ENCODE measurements at places on chromosomes 5 and 9.

DNA sequence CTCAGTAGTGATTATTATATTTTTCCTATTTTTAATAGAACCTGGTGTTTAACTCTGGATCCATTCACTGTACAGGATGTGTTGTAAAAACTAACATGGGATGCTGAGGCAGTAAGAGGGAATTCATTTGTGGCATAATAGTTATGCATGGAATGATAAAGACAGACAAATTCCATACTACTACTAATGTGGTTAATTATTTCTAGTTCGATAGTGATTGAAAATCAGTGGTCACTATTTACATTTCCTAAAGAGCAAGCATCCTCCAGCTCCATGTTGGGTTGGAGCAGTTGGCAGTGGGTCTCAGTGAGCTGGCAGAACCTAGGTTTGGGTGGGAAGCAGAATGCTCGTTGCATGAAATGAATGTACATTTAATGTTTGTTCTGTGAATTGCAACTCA is 122.6 kb downstream of the SAXO1 start:
- H3K27me3 ChIP-seq, result peaks cover 8% of the 10 kb centered on the region
- H3K4me1 ChIP-seq, result no peaks in the 10 kb centered on the region
- H3K4me3 ChIP-seq, result no peak overlapping the region
- H3K36me3 ChIP-seq, result no peaks in the 10 kb centered on the region
- DNase-seq, result no peak

- no peaks in the 10 kb centered on the region for H3K4me1 ChIP-seq
- no peak overlapping the region for H3K27ac ChIP-seq
- DNase-seq, result no peak
- H3K36me3 ChIP-seq, result no peaks in the 10 kb centered on the region
- H3K4me3 ChIP-seq, result no peak overlapping the region
These were observed 128.7 kb downstream of the ENTREP1 start for GRCh38 chr9:69453746-69454145.

- H3K4me1 ChIP-seq, result no peaks in the 10 kb centered on the region
- H3K36me3 ChIP-seq, result no peaks in the 10 kb centered on the region
- DNase-seq, result no peak
- no peaks in the 10 kb centered on the region for H3K27me3 ChIP-seq
These were observed 609.2 kb downstream of the PSAT1 start for GRCh38 chr9:78905986-78906755.

GRCh38 chr9:112125951-112126388 is 49.1 kb downstream of the SUSD1 start:
- H3K4me1 ChIP-seq, result peaks cover 5% of the 10 kb centered on the region
- H3K27ac ChIP-seq, result no peak overlapping the region
- H3K4me3 ChIP-seq, result no peak overlapping the region
- no peak for DNase-seq
- H3K36me3 ChIP-seq, result peaks cover 22% of the 10 kb centered on the region

DNA sequence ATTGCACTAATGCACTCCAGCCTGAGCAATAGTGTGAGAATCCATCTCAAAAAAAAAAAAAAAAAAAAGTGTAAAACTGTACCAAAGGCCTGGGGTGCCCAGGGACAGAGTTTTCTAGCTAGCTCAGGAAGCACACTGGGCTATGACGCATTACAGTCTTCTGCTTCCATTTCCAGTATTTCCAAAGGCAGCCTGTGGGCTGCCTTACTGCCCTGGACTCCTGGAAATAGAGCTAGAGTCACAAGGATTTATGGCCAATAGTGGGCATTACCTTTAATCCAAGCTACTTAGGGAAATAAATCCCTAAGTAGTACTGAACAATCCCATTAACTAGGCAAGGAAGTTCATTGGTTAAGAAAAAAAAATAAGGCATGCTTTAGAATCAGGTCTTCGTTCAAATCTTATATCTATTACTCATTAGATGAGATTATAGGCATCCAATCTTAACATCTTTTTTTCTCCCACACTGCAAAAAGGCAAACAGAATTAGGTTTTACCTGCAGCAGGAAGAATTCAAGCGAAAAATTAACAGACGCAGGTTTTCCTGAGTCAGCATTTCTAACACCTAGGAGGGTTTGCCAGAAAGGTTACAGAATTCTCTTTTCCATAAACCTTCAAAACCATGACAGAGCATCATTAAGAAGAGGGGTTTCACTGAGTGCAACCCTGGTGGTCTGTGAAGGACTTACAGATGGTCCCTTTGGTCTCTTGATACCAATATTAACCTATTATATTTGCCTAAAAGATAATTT is 85.6 kb upstream of the CCDC112 start:
- no peak for DNase-seq
- H3K27ac ChIP-seq, result no peak overlapping the region
- no peak overlapping the region for H3K4me3 ChIP-seq
- no peaks in the 10 kb centered on the region for H3K36me3 ChIP-seq
- H3K27me3 ChIP-seq, result no peaks in the 10 kb centered on the region

- DNase-seq, result no peak
- no peak overlapping the region for H3K27ac ChIP-seq
- H3K4me1 ChIP-seq, result no peaks in the 10 kb centered on the region
- H3K36me3 ChIP-seq, result no peaks in the 10 kb centered on the region
- H3K4me3 ChIP-seq, result no peak overlapping the region
These were observed 1646.1 kb upstream of the CDH6 start for GRCh38 chr5:29547236-29547865.

DNA sequence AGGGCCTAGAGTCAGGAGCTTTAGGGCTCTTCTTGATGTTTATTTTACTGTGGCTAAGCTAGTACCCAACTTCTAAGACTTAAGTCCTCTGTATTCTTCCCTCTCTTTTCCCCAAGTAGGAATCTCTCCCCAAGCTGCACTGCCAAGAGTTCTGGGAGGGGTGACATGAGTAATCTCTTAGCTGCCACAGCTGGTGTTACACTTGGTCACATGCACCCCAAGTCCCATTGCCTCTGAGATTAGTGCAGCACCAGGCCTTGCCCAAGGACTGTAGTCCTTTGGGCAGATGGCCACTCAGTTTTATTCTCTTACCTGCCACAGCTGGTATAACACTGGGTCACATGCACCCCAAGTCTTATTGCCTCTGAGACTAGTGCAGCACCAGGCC is 114.7 kb upstream of the RIOK2 start:
- H3K4me1 ChIP-seq, result no peaks in the 10 kb centered on the region
- no peak overlapping the region for H3K4me3 ChIP-seq
- no peak for DNase-seq
- H3K27ac ChIP-seq, result no peak overlapping the region
- H3K27me3 ChIP-seq, result no peaks in the 10 kb centered on the region

DNA sequence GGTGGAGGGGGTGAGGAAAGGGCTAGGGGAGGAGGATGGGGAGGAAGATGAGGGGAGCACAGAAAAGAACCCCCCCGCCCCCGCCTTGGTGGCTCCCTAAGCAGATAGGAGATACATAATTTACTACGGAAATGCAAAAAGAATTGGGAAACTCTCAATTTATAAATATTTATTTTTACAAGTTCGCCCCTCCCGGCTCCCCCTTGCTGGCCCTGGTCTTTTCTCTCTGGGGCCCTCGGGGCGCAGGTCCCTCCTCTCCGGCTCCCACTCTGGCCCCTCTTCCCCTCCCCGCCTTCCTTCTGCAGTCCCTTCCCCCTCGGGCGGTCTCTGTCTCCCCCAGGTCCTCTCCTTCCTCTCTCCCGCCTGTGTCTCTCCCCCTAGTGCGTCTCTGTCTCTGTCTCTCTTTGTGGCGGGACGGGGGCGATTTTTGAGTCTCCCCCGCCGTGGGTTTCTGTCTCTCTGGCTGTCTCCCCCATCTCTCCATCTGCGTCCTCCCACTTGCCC is 173.6 kb upstream of the IER5L start:
- H3K27me3 ChIP-seq, result peaks cover 20% of the 10 kb centered on the region
- peaks cover 3% of the 10 kb centered on the region for H3K4me1 ChIP-seq
- DNase-seq, result no peak

GRCh38 chr5:82599692-82600091 is 321.5 kb upstream of the RPS23 start:
- H3K4me3 ChIP-seq, result no peak overlapping the region
- H3K27me3 ChIP-seq, result no peaks in the 10 kb centered on the region
- no peak overlapping the region for H3K27ac ChIP-seq
- H3K4me1 ChIP-seq, result no peaks in the 10 kb centered on the region
- H3K36me3 ChIP-seq, result no peaks in the 10 kb centered on the region
- no peak for DNase-seq

DNA sequence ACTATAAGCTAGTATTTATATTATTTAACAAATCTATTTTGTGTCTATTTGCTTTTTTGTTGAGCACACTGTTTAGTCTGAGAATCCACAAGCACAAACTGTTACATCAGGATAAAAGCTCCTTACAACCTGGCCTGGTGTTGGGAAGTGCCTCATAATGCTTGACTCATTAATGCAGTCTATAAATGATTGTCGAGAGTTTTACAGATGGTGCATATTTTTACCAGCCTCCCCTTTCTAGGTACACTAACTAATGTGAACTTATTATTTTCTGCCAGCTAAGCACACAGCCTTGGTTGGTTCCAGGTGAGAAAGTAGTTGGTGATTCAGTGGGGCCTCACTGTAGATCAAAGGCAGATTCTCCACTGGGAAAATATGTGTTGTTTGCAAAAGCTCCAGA is 151.0 kb upstream of the ADAMTS16 start:
- DNase-seq, result no peak
- no peaks in the 10 kb centered on the region for H3K36me3 ChIP-seq
- no peak overlapping the region for H3K4me3 ChIP-seq
- H3K4me1 ChIP-seq, result no peaks in the 10 kb centered on the region

DNA sequence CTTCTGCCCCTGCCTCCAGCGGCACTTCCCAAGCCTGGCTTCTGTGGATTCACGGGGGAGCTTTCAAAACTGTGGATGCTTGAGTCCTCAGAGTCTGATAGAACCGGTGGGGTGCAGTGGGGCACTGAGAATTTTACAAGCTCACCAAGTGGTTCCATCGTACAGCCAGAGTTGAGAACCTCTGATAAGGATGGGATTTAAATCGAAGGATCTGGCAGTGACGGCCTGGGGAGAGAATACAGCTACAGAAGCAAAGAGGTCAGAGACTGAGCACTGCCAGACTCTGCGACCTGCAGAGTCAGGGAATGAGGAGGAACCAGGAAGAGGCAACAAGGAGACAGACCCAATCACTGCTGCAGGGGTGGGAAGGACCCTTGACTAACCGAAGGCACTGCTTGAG is 124.6 kb upstream of the BOD1 start:
- H3K27me3 ChIP-seq, result no peaks in the 10 kb centered on the region
- no peaks in the 10 kb centered on the region for H3K36me3 ChIP-seq
- DNase-seq, result no peak
- no peak overlapping the region for H3K27ac ChIP-seq
- peaks cover 85% of the 10 kb centered on the region for H3K4me1 ChIP-seq

DNA sequence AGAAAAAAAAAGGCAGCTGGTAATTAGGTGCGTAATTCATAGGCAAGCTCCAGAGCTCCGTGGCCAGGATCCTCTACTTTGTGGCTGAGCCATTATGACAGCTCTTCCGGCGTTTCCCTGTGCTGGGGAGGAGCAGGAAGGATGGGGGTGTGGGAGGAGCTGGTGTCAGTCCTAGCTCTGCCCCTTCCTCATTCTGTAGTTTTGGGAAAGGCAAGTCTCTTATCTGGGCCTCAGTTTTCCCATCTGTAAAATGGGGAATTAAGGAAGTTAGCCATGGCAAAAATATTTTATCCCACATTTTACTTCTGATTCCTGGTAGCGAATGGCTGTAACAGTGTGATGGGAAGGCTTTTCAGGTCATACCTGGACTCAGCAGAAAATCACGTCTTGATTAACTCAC is 81.1 kb downstream of the SEC61B start:
- H3K36me3 ChIP-seq, result no peaks in the 10 kb centered on the region
- H3K4me3 ChIP-seq, result no peak overlapping the region
- H3K27ac ChIP-seq, result no peak overlapping the region
- no peak for DNase-seq
- peaks cover 1% of the 10 kb centered on the region for H3K4me1 ChIP-seq
- H3K27me3 ChIP-seq, result no peaks in the 10 kb centered on the region

- no peak overlapping the region for H3K27ac ChIP-seq
- no peaks in the 10 kb centered on the region for H3K36me3 ChIP-seq
- no peak for DNase-seq
- H3K27me3 ChIP-seq, result no peaks in the 10 kb centered on the region
- H3K4me1 ChIP-seq, result no peaks in the 10 kb centered on the region
These were observed 390.6 kb downstream of the DNAH5 start for GRCh38 chr5:13553896-13554295.

- peaks cover 59% of the 10 kb centered on the region for H3K36me3 ChIP-seq
- no peak for DNase-seq
- H3K27me3 ChIP-seq, result no peaks in the 10 kb centered on the region
- no peak overlapping the region for H3K27ac ChIP-seq
These were observed 13.7 kb downstream of the FPGS start for GRCh38 chr9:127816362-127816725.

DNA sequence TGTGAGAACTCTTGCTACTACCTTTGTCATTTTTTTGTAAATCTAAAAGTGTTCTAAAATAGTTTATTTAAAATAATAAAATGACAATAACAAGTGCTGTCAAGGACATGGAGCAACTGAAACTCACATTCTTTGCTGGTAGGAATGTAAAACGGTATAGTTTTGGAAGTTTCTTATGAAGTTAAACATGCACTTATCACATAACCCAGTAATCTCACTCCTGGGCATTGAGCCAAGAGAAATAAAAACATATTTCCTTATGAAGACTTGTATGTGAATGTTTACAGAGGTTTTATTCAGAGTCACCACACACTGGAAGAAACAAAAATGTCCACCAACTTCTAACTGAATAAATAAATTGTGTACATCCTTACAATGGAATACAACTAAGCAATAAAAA is 46.0 kb upstream of the COL15A1 start:
- DNase-seq, result no peak
- no peaks in the 10 kb centered on the region for H3K4me1 ChIP-seq
- H3K4me3 ChIP-seq, result no peak overlapping the region
- H3K36me3 ChIP-seq, result no peaks in the 10 kb centered on the region

- no peak overlapping the region for H3K4me3 ChIP-seq
- DNase-seq, result no peak
- H3K27ac ChIP-seq, result no peak overlapping the region
- H3K27me3 ChIP-seq, result peaks cover 2% of the 10 kb centered on the region
These were observed 248.7 kb downstream of the TAF11L14 start for GRCh38 chr5:17882760-17883488.

DNA sequence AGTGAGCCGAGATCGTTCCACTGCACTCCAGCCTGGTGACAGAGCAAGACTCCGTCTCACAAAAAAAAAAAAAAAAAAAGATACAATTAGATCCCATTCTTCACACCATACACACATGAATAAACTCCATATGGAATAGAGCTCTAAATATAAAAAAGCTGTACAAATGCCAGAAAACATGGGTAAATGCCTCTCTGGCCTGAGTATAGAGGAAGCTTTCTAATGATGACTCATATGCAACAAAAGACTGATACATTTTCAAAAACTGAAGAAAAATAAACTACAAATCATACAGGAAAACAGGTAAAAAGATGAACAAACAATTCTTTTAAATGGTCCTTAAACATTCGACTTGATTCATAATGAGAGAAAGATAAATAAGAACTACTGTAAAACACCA is 8.6 kb downstream of the ZFP62 start:
- H3K4me3 ChIP-seq, result no peak overlapping the region
- H3K4me1 ChIP-seq, result no peaks in the 10 kb centered on the region
- no peak for DNase-seq
- no peaks in the 10 kb centered on the region for H3K27me3 ChIP-seq

GRCh38 chr9:14212077-14212476 is 101.9 kb downstream of the NFIB start:
- H3K4me3 ChIP-seq, result no peak overlapping the region
- DNase-seq, result no peak
- H3K4me1 ChIP-seq, result no peaks in the 10 kb centered on the region
- H3K36me3 ChIP-seq, result no peaks in the 10 kb centered on the region

Measured in activated B cell treated with CpG ODN at 0.5 μM for 24 hours (primary cell).